ENCODE measurements at places on chromosomes 6 and 20.

DNA sequence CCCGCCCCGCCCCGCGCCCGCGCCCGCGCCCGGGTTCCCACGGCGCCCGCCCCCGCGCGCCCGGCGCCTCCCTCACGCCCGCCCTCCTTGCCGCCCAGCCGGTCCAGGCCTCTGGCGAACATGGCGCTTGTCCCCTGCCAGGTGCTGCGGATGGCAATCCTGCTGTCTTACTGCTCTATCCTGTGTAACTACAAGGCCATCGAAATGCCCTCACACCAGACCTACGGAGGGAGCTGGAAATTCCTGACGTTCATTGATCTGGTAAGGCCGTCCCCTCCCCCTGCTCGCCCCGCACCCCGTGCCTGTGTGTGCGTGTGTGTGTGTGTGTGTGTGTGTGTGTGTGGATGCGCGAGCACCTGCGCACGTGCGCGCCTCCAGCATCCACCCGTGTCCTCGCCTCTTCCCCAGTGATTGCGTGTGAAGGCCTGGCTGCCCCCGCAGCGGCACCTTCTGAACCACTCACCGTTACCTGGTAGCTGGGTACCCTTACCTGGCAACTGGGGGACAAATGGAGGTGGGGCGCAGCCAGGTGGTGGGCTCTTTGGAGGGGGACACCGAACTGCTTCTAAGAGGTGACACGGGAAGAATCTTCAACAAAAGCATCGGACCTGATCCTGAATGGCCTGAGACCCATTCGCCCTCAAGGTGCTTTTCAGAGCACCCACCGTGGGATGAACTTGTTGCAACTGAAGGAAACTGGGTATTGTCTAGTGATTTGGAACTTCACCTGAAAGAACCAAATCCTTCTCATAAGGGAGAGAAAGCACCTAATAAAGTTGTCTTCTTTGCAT is at the start of gene AIG1:
TSS of gene AIG1 (plus strand) at position 84 of the 791 bp plus-strand sequence. CDS start at position 121, 37 bp downstream.
- peak; percentile 60 for DNase-seq

DNA sequence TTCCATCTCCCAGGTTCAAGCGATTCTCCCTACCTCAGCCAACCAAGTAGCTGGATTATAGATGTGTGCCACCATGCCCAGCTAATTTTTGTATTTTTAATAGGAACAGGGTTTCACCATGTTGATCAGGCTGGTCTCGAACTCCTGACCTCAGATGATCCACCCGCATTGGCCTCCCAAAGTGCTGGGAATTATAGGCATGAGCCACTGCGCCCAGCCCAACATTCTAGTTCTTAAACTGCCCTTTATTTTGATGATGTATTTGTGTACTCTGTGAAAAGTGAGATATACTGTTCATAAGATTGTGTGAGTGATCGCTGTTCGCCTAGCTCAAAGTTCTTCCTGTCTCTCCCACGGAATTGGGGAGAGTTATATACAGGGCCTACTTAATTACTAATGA is 93.1 kb downstream of the HFE start:
- DNase-seq, result no peak

GRCh38 chr6:136181861-136182260 is 68.2 kb downstream of the MTFR2 start:
- no peak for DNase-seq

GRCh38 chr20:45970646-45971424 is 1.2 kb downstream of the ZNF335 start:
- DNase-seq, result no peak

- DNase-seq, result no peak
Measured at GRCh38 chr20:31508517-31509244, 5.6 kb upstream of the HM13 start.

Measured in NCI-H2171 treated with DMSO at 0.1 percent for 48 hours (cell line).